ENCODE measurements at places on chromosomes 11 and 22.

GRCh38 chr11:79418241-79418640 lies 22.6 kb downstream of the TENM4 start:
- DNase-seq: no peak

- DNase-seq: no peak
These were observed 100.7 kb downstream of the FAR1 start for GRCh38 chr11:13769188-13769587.

DNA sequence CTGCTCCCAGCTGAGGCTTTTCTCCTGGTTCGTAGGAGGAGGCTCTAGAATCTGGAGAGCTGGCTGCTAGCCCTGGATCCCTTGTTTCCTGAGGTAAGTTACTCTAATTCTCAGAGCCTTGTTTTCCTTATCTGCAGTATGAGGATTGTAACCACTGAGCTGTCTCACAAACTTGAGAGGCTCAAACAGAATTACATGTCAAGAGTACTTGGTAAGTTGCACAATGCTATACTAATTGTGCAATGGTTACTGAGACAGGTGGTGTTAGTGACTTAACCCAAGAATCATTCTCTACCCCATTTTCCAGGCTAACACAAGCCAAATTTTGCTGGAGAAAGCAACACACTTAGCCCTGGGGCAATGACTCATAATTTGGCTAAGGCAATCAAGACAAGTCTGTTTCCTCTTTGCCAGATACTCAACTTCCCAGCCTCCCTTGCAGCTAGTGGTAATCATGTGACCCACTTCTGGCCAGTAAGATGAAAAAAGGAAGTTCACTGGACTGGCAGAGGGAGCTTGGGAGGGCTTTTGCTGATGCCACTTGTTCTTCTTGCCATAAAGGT lies 348.0 kb downstream of the TENM4 start:
- DNase-seq: no peak

DNA sequence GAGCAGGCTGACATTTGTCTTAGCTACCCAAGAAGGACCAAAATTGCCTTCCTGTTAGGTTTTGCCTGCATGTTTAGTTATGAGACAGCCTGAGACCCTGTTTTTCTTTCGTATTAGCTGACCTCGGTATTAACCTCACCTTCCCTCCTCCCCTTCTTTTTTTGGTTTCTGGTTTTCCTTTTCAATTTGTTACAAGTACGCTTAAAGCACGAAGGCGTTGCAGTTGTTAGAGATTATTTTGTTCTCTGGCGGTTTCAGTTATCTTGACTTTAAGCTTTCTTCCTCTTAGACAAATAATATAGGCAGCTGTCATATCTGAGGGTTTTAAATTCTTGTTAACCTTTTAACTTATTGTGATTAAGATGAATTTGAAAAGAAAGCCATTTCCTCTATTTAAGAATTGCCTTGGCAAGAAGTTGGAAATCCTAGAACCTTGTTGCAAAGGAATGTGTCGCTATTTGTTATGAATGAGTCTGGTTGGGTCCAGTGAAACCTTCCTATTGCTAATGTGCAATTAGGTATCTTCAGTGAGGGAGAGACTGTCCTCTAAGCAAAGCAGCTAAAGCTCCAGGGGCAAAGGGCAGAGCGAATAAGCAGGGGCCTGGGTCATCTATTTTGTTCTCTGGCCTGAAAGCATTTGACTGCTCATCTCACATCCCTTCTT lies 45.7 kb downstream of the PACS1 start:
- DNase-seq: no peak

DNA sequence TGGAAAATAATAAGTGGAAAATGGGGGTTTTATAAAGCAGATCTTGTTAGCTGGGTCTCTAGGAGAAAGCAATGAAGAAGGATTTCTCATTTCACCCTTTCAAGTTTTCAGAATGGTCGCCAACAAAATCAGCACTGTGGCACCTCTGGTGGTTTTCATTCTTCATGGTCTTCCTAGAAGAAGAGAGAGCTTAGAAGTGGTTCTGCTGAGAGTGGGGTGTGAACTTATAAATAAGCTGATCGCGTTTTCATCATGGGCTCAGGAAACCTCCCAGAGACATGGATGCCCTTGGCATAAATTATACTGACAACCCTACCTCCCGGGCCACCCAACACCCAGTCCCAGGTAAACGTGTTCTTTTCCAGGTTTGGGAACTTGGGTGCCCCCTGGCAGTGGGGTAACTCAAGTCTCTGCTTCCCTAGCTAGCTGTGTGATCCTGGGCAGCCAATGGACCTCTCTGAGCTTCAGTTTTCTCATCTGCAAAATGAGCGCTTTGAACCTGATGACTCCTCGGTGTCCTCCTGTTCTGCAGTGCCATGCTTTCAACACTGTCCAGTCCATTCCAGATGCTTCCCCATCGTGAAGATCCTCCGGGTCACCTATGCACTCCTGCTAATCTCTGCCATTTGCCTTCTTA lies 72.6 kb upstream of the GRAMD1B start:
- no peak for DNase-seq

DNA sequence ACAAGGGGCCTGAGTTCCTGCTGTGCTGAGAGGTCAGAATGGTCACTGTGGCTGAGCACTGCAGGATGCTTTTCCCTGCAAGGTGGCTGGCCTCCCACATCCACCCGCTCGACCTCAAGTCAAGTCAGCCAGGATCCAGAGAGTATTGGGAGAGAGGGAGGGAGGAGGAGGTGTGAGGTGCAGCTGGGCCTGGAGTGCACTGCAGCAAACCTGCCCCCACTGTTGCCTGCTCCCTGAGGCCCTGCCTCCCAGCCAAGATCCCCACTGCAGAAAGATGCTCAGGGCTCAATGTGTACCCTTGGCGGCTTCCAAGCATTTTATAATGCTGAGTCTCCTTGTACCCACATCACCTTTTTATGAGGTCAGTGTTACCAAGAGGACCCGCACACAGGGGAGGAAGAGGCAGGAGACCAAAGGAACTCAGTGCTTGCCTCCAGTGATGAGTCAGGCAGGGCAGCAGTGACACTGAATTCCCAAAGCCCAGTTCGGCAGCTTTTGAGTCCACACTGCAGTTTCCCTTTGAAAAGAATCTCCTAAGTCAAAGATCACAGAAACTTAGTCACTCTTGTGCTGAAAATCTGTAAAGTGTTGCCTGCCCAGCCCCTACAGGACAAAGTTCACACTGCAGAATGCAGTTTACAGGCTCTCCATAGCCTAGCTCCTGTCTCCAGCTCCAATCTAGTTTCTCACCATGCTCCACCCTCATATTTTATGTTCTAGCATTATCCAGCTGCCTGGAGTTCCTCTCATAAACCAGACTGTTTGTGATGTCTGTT lies 3.1 kb downstream of the ENDOD1 start:
- no peak for DNase-seq

DNA sequence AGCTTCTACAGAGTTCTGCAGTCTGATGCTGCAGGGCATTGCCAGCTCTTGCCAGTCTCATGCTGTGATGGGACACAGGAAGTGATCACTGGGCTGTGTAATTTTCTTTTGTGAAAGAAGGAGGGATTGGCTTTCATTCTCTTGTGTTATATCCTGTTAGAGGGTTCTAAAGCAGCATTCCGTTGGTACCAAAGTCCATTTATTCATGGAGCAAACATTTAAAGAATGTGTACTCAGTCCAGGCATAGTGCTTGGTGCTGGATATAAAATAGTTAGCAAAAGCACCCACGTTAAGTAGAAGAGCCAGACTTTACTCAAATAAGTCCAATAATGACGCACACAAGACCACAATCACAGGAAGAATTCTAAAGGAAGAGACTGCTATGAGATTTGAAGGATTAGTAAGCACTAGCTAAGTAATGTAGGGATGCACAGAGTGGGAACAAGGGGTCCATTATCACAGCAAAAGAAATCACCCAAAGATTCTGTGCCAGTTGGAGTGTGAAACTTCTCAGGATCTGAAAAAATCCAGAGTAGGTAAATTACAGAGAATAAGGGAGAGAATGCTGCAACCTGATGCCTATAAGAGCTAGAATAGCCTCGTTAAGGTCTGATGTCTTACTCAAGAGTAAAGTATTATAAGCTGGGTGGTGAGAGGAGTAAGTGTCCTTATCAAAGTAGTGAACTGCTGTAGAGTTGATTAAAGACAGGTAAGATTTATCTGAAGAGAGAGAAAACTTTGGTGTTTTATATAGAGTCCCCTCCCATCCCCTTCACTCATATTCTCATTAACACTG lies 728.3 kb downstream of the METTL15 start:
- no peak for DNase-seq

DNA sequence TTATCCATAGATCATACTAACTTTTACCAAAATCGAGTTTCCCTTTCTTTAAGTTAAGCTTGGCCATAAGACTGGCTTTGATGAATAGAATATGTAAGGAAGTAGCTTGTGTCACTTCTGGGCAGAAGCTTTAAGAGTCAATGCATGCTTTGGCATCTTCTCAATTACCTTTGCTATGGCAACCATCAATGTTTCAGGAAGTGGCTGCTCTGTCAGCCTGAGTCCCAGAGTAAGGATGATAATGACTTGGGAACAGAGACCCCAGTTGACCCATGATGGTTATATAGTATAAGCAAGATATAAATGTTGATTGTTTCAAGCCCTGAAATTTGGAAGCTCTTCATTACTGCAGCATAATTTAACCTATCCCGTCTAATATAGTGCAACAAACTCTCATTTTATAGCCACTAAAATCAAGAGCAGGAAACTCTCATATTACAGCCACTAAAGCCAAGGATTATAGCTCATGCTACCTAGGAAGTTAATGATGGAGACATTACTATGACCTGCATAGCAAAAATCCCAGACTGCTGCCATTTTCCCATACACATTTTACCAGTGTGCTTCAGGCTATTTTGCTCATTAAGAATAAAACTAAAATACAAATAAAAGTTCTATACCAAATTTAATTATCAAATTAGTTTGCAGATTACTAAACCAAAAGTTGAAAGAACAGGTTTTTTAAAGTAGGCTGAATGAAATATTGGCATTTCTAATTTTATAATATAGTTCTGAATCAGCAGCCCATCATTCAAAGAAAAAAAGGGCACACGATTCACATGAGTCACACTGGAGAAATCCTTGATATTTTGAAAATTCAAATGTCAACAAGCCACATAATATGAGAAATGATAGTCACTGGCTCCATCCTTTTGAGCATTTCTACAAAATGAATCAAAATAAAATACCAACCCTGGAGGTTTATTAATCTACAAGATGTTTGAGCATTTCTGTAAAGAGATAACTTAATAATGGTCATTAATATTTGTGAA lies 23.8 kb downstream of the FSHB start:
- no peak for DNase-seq

DNA sequence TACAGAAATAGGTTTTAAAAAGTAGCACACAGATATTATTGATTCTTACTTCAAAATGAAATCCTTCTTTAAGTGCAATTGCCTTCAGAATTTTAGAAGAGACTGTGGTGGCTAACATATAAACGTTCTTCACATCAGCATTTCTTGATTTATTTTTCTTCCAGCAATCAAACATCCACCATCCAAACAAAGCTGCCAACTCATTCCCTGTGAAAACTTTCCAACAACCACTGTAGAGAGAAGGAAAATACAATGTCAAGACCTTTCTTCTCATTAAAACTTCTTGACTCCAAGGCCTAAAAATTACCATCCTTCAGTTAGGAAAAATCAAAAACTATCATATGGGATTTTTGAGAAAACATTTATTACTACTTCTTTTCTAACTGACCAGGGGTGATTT lies 34.0 kb upstream of the P4HA3 start:
- DNase-seq: no peak

DNA sequence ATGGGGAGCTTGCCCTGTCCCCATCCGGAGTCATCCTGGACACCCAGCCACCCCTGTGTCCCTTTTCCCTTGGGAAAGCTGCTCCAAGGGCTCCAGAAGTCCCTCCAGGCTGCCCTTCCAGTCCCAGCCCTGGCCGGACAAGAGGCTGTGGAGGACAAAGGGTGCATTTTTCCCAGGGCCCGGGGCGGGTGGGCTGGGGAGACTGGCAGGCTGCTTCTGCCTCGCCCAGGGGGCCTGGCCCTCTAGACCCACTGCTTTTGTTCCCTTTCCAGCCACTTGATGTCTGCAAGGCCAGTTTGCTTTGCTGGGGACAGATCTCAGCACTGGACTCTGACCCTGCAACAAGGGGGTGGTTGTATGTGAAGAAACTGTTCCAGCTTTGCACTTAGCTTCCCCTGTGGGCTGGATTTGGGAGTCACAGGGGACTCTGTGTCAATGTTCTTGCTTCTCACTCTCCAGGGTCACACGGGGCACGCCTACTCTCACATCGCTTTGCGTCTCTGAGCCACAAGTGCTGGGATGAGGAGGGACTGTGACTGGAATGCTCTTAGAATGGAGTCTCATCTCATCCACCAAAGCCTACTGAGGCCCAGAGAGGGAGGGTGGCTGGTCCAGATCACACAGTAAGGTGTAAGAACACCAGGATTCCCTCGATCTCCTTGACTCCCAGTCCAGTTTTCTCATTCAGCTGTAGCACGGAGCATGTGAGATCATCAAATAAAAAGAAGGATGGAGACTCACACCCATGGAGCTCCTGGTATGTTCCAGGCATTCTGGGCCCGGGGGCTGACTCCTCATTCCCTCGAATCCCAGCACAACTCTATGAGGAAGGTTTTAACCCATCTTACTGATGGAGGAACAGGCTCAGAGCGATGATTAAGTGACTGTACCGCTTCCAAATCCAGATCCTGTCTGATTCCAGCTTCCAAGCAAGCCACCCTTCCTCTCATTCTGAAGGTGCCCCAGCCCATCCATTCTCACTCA lies 59.9 kb downstream of the FBXO7 start:
- DNase-seq: no peak

GRCh38 chr22:22156716-22157347 lies 87.8 kb upstream of the VPREB1 start:
- peak; percentile 60 for DNase-seq

GRCh38 chr11:85822814-85823213 lies 11.9 kb upstream of the SYTL2 start:
- no peak for DNase-seq

GRCh38 chr22:31496735-31497146 lies 405 bp downstream of the SFI1 start:
- no peak for DNase-seq

DNA sequence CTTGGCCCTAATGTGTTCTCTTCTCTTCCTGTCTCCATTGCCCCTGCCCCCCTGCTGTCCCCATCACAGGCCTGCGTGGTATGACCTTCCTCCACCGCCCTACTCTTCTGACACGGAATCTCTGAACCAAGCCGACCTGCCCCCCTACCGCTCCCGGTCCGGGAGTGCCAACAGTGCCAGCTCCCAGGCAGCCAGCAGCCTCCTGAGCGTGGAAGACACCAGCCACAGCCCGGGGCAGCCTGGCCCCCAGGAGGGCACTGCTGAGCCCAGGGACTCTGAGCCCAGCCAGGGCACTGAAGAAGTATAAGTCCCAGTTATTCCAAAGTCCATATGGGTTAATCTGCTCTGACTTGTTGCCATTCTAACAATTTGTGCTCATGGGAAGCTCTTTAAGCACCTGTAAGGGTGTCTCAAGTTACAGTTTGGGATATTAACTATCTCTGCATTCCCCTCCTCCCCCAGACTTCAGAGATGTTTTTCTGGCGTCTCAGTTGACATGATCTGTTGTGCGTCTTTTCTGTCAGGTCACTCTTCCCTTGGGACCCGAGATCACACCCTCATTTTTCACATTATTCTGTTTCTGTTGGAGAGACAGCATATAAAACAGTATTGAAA lies 60.0 kb downstream of the COMMD9 start:
- DNase-seq: no peak

- no peak for DNase-seq
These were observed 3.7 kb downstream of the FGF4 start for GRCh38 chr11:69771466-69771865.

- no peak for DNase-seq
These were observed 49.0 kb upstream of the TTC12 start for GRCh38 chr11:113265362-113265761.

- DNase-seq: no peak
These were observed 210.1 kb downstream of the NTM start for GRCh38 chr11:131580476-131580875.

GRCh38 chr11:63909591-63910506 lies 7.1 kb downstream of the RCOR2 start:
- DNase-seq: no peak

- no peak for DNase-seq
These were observed 120.8 kb upstream of the ARHGAP20 start for GRCh38 chr11:110833033-110833484.
